ENCODE measurements at places on chromosomes 13 and 19.

DNA sequence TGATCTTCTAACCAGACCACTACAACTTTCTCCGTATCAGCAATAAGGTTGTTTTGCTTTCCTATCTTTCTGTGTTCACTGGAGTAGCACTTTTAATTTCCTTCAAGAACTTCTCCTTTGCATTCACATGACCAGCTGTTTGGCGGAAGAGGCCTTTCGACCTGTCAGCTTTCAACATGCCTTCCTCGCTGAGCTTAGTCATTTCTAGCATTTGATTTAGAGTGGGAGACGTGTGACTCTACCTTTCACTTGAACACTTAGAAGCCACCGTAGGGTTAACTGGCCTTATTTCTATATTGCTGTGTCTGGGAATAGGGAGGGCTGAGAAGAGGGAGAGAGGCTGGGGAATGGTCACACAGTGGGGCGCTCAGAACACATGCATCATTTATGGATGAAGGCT, 104.7 kb downstream of the TUBGCP3 start:
- no peak for DNase-seq

- no peak for DNase-seq
Measured at GRCh38 chr13:99261059-99261458, 2.9 kb upstream of the GPR18 start.

GRCh38 chr19:50515168-50515561, 1.5 kb upstream of the ASPDH start:
- DNase-seq, result no peak

GRCh38 chr19:2494447-2495129, 18.7 kb downstream of the GADD45B start:
- peak; percentile 26 for DNase-seq

DNA sequence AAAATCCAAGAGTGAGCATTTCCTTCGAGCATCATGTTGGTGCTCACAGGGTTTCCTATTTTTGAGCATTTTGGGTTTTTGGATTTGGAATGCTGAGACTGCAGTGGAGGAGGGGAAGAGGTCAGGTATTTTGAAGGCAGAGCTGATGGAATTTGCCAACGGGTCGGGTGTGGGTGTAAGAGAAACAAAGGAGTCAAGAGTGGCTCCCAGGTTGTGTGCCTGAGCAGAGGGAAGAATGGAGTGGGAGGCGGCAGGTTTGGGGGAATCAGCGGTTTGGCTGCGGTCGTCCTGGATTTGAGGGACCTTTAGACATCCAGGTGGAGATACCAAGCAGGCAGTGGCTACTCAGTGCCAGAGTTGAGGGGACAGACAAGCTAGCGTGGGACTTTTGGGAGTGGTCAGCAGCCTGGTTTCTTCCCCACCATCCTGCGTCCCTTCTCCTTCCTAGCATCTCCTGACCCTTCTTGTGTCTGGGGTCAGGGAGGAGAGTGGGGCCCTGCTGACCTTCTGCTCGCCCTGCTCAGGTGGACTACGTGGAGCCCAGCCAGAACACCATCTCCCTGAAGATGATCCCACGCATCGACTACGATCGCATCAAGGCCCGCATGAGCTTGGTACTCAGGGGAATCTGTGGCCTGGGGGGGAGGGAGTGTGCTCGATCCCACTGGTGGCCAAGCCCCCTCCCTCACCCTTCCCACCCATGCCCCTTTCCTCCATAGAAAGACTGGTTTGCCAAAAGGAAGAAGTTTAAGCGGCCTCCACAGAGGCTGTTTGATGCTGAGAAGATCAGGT, 14.5 kb upstream of the TIMM50 start:
- no peak for DNase-seq

- DNase-seq, result no peak
Measured at GRCh38 chr19:32070101-32070500, 275.3 kb upstream of the ZNF507 start.

DNA sequence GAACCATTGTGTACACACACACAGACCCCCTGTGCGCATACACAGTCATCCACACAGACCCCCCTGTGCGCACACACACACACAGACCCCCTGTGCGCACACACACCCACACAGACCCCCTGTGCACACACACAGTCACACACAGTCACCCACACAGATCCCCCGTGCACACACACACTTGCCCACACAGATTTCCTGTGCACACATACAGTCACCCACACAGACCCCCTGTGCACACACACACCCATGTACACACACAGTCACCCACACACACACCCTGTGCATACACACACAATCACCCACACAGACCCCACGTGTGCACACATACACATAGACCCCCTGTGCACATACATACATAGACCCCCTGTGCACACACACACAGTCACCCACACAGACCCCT, 106.1 kb downstream of the HSPH1 start:
- DNase-seq, result no peak

DNA sequence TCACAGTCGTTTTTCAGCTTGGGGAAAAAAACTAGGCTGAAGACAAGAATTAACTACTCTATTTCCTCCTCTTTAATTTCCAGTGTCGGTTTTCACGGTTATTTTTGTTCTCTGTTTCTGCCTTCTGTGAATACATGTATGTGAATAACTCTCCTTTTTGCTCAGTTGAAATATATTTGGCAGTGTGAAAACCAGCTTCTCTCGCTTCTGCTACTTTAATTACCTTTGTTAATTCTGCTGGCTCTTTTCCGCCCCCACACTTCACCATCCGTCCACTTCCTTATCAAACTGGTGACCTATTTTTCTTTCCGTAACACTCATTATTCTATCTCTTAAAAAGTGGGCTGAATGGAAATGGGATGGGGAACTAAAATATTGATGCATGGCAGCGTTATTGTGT, 126.4 kb downstream of the POU4F1 start:
- DNase-seq, result no peak

DNA sequence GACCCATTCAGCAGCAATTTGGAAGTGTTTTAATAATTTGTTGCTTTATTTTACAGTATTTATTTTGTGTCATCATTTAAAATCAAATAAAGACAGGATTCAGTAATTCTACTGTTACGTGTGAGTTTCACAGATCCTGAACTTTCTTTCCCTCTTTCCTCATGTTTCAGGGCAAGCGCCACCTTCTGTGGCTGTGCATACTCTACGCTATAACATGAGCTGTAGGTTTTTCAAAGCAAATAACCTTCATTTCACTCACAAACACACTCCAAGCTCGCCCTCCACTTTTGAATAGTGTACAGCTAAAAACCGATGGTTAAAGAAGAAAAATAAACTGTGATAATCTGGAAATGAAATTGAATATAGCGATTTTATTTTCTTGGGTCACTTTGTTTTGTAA, 753.3 kb downstream of the OLFM4 start:
- DNase-seq, result no peak

- no peak for DNase-seq
Measured at GRCh38 chr19:52622261-52622660, 15.9 kb downstream of the ZNF83 start.

DNA sequence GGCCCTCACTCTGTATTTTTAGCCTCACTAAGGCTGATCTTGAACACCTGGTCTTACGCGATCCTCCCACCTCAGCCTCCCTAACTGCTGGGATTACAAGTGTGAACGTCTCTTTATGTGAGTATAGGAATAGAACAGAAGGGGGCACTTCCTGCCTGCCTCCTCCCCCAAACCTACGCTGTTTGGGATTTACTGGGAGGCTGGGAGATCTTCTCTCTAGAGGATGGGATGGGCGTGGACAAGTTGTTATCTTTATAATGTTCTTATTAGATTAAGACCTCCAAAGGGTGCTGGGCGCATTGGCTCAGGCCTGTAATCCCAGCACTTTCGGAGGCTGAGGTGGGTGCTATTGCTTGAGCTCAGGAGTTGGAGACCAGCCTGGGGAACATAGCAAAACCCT, 2.9 kb upstream of the CSNK1G2 start:
- DNase-seq, result no peak

- no peak for DNase-seq
Measured at GRCh38 chr19:33580026-33580644, 41.6 kb upstream of the CHST8 start.

GRCh38 chr13:74064805-74065312, 69.3 kb downstream of the KLF12 start:
- DNase-seq, result no peak

DNA sequence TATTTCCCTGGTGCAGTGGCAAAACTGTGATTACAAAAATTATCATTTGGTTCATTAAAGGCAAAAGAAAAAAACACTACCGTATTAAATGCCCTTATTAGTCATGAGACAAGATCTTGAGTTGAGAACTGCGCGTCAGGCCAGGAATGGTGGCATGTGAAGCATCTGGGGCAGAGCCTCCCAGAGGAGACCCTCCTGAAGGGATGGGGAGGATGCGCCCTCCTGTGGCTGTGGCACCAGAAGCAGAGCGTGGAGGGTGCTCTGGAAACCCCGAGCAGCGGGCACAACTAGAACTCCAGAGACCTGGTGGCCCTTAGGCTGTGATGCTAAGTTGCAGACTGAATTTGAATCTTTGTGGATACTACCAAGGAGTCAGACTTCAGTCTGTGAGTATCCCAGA, 11.5 kb downstream of the CUL4A start:
- no peak for DNase-seq

DNA sequence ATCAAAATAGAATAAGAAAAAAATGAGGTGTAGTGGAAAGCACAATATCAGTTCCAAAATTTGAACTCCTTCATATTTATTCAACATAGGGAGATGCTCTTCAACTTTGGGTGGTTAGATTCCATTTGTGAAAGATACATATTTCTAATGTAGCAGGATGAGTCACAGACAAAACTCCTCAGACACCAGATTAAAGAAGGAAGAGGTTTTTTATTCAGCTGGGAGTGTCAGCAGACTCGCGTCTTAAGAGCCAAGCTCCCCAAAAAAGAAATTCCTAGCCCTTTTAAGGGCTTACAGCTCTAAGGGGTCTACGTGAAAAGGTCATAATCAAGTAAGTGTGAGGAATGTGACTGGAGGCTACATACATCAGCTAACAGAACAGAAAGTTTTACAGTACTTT, 6.8 kb upstream of the ZNF765 start:
- DNase-seq, result no peak

- DNase-seq, result no peak
Measured at GRCh38 chr13:96696389-96696900, 297.8 kb downstream of the OXGR1 start.

GRCh38 chr13:108833531-108833930, 204.1 kb downstream of the MYO16 start:
- DNase-seq, result no peak

GRCh38 chr13:101618440-101619187, 166.1 kb downstream of the ITGBL1 start:
- no peak for DNase-seq

DNA sequence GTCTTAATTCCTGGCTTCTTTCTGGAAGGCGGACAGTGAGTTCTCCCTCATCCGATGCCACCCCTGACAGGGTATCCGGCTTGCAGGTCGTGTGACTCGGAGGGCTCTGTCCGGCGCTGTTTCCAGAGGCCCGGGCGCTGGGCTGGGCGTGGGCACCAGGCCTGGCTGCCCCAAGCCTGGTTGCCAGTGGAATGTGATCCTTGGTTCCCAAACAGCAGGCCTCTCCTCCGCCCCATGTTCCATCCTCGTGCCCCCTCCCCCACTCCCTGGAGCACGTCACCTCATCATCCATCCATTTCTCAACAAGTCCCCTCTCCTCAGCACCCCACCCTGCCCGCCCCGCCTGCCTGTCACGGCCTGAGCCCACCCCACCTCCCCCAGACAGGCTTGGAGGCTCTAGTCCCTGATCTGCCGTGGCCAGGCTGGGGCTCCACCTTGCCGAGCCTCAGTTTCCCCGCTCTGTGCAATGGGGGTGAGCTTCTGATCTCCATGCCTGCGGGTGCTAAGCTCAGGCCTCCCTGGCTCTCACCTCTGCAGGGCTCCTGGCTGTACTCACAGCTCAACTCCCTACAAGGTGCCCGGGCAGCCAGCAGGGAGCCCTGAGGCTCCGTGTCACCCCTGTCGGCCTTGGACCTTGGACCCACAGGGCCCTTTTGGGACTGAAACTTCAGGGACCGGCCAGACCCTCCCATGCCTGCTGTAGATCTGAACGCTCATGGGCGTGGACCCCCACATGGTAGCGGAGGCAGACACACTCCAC, 2.3 kb downstream of the TBXA2R start:
- DNase-seq, result no peak

GRCh38 chr19:51140441-51140840, 1.7 kb upstream of the SIGLEC7 start:
- DNase-seq, result peak; percentile 10

GRCh38 chr13:78680576-78681350, 21.8 kb upstream of the OBI1 start:
- DNase-seq, result no peak

GRCh38 chr19:30207357-30207756, 164.8 kb upstream of the ZNF536 start:
- DNase-seq, result no peak

DNA sequence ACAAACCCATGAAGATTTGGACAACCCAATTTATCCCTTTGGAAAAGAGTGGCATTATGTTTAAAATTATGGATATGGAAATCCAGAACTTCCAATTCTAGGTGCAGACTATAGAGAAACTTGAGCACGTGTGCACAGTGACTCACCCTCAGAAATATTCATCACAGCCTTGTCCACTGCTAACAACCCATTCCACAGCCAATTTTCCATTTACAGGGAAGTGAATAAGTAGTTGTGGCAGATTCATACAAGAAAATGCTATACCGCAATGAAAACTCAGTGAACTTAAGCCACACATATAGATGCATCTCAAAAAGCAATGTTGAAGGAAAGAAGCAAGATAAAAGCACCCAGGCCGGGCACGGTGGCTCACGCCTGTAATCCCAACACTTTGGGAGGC, 133.3 kb downstream of the USP12 start:
- no peak for DNase-seq

- peak; percentile 8 for DNase-seq
Measured at GRCh38 chr13:43132257-43132656, 108.9 kb downstream of the DNAJC15 start.
